ENCODE measurements at places on chromosomes 4 and X.

DNA sequence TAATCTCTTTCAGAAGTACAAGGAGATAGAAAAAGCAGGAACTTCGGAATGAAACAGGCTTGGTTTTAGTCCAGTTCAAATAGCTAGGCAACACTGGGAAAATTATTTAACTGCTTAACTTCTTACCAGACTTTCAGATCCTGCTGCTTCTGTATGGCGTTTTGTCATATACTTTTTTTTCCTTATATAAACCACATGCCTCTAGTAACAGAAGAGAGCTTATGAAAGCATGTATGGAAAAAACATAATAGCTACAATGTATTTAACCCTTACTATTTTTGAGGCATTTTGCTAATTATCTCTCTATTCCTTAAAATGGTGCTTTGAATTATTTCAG is 439.6 kb downstream of the INPP4B start:
- DNase-seq = no peak

- no peak for DNase-seq
These were observed 14.6 kb downstream of the LDB2 start for GRCh38 chr4:16883806-16884205.

- no peak for DNase-seq
These were observed 92.3 kb upstream of the DCLK2 start for GRCh38 chr4:149985981-149986380.

- DNase-seq = no peak
These were observed 33.7 kb downstream of the TMEM150C start for GRCh38 chr4:82528074-82528473.

GRCh38 chr4:30945586-30945985 is 225.4 kb downstream of the PCDH7 start:
- DNase-seq = no peak

- DNase-seq = peak; percentile 11
These were observed 24.3 kb downstream of the LINC00632 start for GRCh38 chrX:140733766-140734342.

DNA sequence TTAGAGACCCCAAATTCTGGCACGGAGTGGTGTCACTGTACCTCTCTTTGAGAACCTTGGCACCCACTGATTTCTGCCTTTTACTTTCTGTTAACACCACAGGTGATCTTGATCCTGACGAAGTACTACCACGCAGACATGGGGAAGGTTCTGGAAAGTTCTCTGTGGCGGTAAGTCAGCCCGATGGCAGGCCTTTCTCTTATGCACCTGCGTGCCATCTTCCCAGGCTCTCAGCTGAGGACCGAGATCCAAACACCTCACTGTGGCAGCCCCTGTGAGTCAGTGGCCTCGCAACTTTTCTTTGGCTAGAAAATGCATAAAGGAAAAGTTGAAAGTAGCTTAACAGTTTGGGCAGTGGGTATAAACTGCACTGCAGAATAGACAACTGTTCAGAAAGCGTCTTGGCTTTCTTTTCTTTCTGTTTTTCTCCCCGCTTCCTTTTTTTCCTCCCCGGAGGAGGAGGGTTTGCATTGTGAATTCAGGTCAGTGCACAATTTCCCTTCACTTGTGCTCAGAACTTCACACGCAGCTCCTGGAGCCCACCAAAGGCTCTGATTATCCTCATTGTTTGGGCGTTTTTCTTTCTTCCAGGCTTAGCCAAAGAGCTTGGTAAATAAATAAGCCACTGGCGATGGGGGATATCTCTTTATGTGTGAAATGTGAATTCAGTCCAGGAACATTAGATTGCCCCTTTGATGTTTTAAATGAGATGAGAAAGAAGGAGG is 38.4 kb downstream of the PSAPL1 start:
- no peak for DNase-seq

DNA sequence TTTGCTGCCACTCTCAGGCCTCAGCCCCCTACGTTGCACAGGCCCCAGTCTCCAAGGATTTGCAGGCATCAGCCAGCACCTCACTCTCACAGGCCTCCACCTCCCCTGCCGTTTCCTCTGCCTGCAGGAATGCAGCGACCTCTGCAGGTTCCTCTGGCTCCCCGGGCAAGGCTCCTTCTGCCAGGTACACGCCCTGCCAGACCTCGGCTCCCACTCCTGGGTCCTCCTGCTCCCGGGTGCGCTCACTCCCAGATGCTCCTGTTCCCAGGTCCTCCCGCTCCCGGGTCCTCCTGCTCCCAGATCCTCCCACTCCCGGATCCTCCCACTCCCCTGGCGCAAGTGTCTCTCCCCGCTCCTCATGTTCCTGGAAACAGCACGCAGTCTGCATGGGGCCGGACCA is 144.4 kb upstream of the RADX start:
- DNase-seq = no peak

GRCh38 chr4:153212736-153213135 is 8.5 kb downstream of the TRIM2 start:
- no peak for DNase-seq

DNA sequence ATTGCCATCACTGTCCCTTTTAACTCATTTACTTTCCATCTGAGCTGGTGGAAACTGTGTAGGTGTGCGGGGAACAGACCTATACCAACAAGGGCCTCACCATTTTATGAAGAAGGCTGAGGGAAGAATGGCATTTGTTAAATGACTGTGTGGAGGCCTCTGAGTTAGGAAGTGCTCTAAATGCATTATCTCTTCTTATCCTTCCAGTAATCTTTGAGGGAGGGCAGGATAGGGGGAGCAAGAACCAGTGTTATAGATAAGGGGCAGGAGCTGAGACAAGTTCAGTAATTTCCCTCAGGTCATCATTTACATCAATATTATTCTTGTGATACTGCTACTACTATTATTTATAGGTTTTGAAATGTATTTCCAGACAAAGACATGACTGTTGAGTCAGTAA is 122.4 kb upstream of the PDLIM3 start:
- DNase-seq = no peak

DNA sequence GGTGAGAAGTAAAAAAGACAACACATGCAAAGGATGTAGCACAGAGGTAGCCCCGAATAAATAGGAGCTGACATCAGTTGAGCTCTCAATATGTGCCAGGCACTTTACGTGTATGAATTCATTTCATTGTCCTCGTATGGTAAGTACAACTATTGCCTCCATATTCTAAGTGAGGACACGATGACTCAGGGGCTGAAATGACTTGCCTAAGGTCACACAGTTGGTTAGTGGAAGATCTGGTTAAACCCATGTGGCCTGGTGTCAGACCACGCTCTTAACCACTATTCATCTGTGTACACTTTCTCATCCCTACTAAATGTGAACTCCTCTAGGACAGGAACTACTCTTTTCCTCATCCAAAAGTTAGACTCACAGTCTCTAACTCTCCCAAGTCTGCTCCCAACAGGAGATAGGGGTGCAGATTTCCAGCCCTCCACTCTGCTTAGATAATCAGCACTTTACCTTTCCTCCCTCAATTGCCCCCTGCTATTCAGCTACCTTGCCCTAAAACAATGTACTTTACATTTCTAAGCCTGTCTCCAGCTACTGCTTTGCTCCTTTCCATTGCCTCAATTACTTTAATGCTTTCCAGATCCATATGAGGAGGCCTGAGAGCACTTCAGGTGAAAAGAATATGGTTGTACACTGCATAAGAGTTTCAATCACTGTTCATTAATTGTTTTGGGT is 58.8 kb upstream of the LHFPL1 start:
- no peak for DNase-seq

DNA sequence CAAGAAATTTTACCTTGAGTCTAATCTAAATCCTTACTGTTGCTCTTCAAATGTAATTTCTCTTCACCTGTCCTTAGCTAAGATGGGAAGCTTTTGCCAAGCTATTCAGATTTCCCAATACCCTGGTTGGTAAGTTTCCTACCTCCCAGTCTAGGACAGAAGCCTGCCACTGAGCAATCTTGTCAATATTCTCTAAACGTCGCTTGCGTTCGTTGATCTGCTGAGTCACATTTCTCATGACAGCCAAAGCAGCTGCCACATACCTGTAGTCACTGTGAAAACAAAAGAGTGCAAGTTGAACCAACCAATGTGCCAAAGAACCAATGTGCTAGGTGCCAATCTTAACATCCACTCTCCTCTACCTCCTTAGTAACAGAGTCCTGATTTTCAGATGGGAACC is 111.1 kb downstream of the ARHGEF9 start:
- no peak for DNase-seq

- no peak for DNase-seq
These were observed 138.0 kb downstream of the RPA4 start for GRCh38 chrX:97021680-97022079.

- DNase-seq = no peak
These were observed 174.1 kb upstream of the HS3ST1 start for GRCh38 chr4:11602606-11603340.

DNA sequence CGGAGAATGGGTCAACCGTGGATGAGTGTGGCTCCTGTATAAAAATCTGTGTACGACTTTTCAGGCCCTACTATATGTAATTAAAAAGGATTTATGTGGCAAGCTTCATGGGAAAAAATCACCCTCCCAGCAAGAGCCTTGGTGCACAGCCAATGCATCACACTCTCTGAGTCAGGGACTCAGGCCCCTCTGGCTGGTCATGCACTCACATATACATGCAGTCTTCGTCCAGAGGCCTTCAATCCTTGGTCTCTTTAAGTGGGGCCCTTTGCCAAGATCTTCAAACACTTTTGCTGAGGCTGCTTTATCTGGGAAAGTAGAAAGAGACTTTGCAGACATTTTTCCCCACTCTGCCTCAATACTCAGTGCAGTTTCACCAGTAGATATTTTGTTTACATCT is 311.4 kb upstream of the FSTL5 start:
- DNase-seq = no peak

GRCh38 chrX:57289089-57289488 is 2.6 kb downstream of the FAAH2 start:
- DNase-seq = no peak

DNA sequence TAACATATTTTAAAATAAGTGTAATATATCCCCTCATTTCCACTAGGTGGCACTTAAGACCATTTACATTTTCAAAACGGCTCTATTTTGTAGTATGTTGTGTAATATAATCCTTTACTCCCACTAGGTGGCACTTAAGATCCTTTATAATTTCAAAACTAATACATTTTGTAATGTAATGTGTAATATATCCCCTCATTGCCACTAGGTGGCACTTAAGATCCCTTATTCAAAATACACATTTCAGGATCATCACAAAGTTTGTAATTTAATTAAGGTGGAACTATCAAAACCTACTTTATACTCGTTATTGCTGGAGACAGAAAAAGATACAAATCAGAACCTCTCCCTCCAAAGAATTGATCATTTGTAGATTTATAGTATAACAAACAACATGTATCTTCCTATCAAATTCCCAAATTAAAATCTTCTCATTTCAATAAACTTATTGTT is 132.5 kb downstream of the ARHGAP6 start:
- DNase-seq = peak; percentile 2

- no peak for DNase-seq
These were observed 2.8 kb downstream of the EGF start for GRCh38 chr4:109915385-109916026.

- DNase-seq = no peak
These were observed 244.5 kb downstream of the SCFD2 start for GRCh38 chr4:53121264-53121865.

- no peak for DNase-seq
These were observed 27.8 kb upstream of the FGFBP2 start for GRCh38 chr4:15990570-15991285.

DNA sequence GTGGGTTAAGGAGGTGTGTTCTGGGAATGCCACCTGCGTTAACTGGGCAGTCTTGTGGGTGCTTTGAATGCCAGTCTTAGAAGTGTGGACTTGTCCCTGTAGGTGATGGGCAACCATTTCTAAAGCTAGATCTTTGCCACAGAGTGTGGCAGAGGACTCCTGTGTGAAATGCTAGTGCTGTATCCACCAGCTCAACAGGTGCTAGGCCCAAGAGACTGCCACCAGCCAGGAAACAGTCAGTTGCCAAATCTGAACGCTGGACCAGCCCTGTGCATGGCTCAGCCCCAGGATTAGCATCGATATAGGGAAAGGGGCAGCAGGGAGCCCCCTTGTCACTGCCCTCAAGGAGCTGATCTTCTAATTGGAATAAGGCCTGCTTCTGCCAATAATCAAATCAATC is 35.3 kb downstream of the STARD8 start:
- DNase-seq = no peak

- DNase-seq = no peak
These were observed 42.7 kb downstream of the HPRT1 start for GRCh38 chrX:134502686-134503085.

DNA sequence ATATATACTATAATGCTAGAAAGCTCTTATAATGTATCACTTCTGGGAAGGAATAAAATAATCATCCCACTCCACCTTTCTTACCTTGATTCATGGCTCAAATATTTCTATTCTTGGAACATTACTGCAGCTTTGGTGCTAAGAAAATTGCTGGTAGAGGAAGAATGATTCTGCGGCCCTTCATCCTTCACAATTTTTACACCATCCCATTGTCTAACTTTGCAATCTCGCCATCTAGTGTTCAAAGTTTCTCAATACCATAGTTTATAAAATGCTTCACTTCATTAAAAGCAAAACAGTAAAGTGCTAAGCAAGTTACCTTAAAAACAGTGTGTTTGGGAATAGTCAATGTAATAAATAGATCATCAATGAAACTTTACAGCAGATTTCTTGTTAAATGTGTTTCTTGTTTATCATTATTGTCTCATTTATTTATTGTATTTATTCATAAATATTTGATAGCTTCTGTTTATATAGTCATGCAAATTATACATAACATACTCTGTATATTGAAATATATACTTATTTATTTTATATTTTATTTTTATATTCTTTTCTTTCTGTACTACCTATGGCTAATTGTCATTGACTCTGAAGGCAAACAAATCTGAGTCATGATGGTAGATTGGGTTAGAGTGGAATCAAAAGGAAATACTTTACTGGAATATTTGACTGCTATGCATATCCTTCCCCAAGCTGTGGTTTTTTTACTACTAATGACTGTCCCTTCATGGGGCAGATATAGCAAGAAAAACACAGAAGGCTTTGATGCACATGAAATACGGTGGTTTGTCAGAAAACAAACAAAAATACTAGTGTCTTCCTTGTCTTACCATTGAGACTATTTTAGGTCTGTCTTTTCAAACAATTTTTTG is 390.7 kb downstream of the MAPK10 start:
- DNase-seq = peak; percentile 38

DNA sequence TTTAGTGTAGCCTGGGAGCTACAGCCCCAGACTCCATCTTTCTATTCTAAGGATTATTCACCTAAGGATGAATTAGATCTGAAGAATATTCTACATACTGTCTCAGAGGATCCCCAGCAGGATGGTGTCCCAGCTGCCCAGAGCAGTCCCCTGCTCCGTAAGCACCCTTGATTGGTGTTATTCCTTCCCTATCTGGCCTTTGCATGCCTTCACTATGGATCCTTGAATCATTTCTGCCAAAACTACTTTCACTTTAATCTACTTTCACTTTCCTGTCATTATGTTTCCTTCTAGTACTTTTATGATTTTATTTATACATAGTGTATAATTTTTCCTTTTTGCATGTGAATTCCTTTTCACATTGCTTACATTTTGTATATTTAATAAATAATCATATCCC is 39.2 kb downstream of the ARHGAP24 start:
- DNase-seq = no peak

DNA sequence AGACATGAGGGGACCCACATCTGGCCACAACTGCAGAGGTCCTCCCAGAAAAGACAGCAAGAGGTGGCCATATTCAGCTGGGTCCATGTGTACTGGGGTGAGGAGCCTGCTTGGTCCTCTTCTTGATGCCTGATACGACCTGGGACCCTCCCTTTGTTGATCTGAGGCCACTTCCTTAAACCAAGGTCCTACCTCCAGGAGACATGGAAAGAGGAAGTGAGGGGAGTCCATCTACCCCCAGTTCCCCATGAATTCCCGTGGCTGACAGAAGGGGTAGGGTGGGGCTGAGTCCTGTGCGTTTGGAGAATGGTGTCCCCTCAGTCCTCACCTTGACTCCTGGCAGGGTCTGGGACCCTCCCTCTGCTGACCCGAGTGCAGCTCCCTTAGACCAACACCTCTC is 2.1 kb downstream of the MAGEA10 start:
- DNase-seq = no peak
